ENCODE measurements at places on chromosomes 1 and 21. TPM values are rescaled to one million over a fixed set of nuclear protein-coding genes. Genes with fewer than 3 reads are reported as not detected.

The SLC44A3 gene
- total RNA-seq = 4.2 TPM

DNA sequence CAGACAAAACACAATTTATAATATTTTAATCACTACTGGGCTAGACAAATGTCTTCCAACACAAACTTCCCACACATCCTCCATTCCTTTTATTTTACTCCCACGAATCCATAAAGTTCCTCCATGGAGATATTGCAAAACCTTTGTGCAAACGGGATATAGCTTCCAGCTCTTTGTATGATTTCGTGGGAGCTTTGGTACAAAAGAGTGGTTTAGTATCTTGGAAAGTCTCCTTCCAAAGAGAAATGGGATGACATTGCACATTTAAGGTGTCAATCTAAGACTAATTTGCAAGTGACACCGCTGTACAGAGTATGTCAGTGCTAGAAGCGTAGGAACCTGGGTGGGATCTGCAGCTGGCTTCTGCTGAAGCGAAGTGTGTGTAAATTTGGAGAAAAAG, 455.2 kb upstream of the RUNX1 start:
- no peak overlapping the region for H3K27ac ChIP-seq
- H3K4me1 ChIP-seq = peaks cover 10% of the 10 kb centered on the region
- no peak overlapping the region for H3K4me3 ChIP-seq
- no peaks in the 10 kb centered on the region for H3K36me3 ChIP-seq

GRCh38 chr1:204194080-204194479, 2.2 kb downstream of the KISS1 start:
- H3K4me3 ChIP-seq = no peak overlapping the region
- no peaks in the 10 kb centered on the region for H3K36me3 ChIP-seq
- no peak overlapping the region for H3K27ac ChIP-seq
- DNase-seq = no peak

The SPRR4 gene
- total RNA-seq = not detected

DNA sequence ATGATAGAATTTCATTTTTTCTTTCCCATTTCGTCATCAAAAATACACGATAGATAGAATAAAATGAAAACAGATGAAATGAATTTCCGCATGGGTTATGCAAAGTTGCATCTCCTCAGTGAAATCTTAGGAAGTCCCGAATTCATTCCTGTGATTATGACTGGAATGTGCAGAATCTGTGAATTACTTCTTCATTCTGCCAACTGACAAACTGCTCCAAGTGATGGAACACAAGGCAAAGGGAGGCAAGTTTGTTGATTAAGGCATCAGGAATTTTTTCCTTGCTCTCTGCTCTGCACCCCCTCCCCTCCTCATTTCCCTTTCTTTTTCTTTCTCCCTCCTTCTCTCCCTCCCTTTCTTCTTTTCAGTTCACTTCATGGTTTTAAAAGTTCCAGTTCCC, 37.0 kb upstream of the ADGRL4 start:
- H3K27me3 ChIP-seq = no peaks in the 10 kb centered on the region
- no peak overlapping the region for H3K27ac ChIP-seq
- DNase-seq = no peak
- H3K4me3 ChIP-seq = no peak overlapping the region
- H3K4me1 ChIP-seq = no peaks in the 10 kb centered on the region

The CD52 gene
- 1.3 TPM for total RNA-seq

GRCh38 chr1:31776516-31776915, 12.4 kb upstream of the ADGRB2 start:
- no peak overlapping the region for H3K27ac ChIP-seq
- no peaks in the 10 kb centered on the region for H3K27me3 ChIP-seq
- no peak overlapping the region for H3K4me3 ChIP-seq

The FCRL6 gene
- 0.25 TPM for total RNA-seq
